Lower leg skin (tissue), 4 donors: ENCODE measurements at places on chromosomes 1 and 21. TPM values are rescaled to one million over a fixed set of nuclear protein-coding genes. Genes with fewer than 3 reads are reported as not detected.

GRCh38 chr1:230231774-230232145 is 164.7 kb downstream of the GALNT2 start:
- no peak for DNase-seq

GRCh38 chr1:43711524-43712386 is 4.4 kb downstream of the ST3GAL3 start:
- no peak for DNase-seq

The KCNE1 gene
- 0.13 TPM for total RNA-seq

The ITLN2 gene
- 1.2 TPM for total RNA-seq

DNA sequence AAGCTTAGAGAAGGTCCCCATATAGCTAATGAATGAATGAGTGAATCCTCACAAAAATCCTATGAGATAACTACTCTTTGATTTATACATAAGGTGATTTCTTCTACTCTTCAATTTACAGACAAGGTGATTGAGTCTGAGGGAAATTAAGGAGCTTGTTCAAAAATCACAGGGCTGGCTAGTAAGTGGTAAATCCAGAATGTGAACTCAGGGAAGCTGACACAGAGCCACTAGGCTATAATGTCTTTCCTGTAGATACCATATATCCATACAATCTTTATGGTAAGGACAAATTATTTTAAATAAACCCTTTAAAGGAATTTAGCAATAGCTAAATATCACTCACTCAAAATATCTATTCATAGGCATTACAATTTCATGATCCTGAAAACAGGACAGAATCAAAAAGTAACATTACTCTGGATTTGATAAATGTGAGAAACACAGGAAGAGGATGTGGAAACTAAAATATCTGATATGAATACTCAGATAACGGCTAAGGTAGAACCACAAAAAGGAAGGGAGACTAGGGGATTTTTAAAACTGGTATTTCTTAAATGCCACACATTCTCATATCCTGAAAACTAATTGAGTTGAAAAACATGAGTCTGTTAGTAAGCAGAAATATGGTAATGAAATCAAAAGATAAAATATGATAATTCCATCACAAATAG is 108.2 kb downstream of the NBPF12 start:
- no peak for DNase-seq

DNA sequence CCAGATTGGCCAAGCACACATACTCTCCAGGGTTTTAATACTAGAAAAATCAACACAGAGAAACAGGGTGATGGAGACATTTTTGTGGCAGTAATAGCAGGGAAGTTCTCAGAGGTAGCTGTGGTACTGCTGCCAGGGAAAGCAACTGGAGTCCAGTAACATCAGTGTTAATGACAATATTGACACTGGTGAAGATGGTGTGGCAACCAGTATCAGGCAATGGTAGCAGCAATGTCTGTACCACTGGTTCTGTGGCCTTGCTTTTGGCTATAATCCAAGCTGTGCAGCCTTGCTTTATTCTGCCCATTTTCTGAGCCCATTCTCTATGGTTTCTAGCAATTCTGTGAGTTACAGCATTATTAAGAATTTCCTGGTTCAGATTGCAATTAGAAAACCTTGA is 1.6 kb upstream of the SNX7 start:
- no peak for DNase-seq
